HFFc6 (cell line): ENCODE measurements at places on chromosomes 13 and 19.

DNA sequence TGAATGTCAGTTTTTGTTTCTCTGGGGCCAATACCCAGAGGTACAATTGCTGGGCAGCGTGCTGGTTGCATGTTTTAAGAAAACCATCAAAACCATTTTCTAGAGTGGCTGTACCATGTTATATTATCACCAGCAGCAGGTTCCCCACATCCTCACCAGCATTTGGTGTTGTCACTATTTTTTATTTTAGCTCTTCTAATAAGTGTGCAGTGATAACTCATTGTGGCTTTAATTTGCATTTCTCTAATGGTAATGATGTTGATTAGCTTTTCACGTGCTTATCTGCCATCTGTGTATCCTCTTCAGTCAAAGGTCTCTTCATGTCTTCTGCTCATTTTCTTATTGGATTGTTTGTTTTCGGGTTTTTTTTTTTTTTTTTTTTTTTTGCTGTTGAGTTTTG is 21.9 kb downstream of the PAK4 start:
- H3K4me3 ChIP-seq = no peak overlapping the region
- peaks cover 14% of the 10 kb centered on the region for H3K4me1 ChIP-seq
- DNase-seq = no peak
- no peak overlapping the region for H3K27ac ChIP-seq

- peaks cover 8% of the 10 kb centered on the region for H3K4me1 ChIP-seq
- no peak overlapping the region for H3K4me3 ChIP-seq
- no peak for DNase-seq
- H3K27ac ChIP-seq = no peak overlapping the region
- peaks cover 12% of the 10 kb centered on the region for H3K36me3 ChIP-seq
- H3K27me3 ChIP-seq = peaks cover 30% of the 10 kb centered on the region
Observed at GRCh38 chr19:18269070-18269723, 5.1 kb downstream of the IQCN start.

DNA sequence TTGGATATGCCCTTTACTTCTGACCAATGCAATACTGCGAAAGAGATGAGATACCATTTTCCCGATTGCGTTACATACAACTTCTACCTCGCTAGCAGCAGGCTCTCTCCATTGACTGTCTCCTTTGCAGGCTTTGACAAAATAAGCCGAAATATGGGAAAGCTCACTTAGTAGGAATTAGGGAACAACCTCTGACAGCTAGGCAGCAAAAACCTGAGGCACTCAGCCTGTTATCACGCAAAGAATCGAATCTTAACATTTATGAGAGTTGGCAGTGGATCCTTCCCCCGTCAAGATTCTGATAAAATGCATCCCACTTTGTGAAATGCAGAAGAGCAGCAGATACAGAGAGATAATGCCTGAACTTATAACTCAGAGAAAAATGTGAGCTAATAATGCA is 1379.5 kb upstream of the PCDH9 start:
- H3K36me3 ChIP-seq = no peaks in the 10 kb centered on the region
- no peaks in the 10 kb centered on the region for H3K4me1 ChIP-seq
- H3K27me3 ChIP-seq = no peaks in the 10 kb centered on the region
- H3K4me3 ChIP-seq = no peak overlapping the region
- no peak overlapping the region for H3K27ac ChIP-seq
- DNase-seq = no peak

GRCh38 chr13:87889254-87889653 is 218.1 kb downstream of the SLITRK5 start:
- H3K4me3 ChIP-seq = no peak overlapping the region
- no peaks in the 10 kb centered on the region for H3K36me3 ChIP-seq
- no peak for DNase-seq
- peaks cover 1% of the 10 kb centered on the region for H3K27me3 ChIP-seq

GRCh38 chr19:38684078-38684861 is 36.8 kb downstream of the ACTN4 start:
- DNase-seq = peak; percentile 94
- H3K4me3 ChIP-seq = peak overlapping the region; percentile 71
- H3K27me3 ChIP-seq = peaks cover 14% of the 10 kb centered on the region
- peak overlapping the region; percentile 100 for H3K27ac ChIP-seq
- H3K4me1 ChIP-seq = peaks cover 98% of the 10 kb centered on the region
- peaks cover 52% of the 10 kb centered on the region for H3K36me3 ChIP-seq

GRCh38 chr19:14052470-14052869 is 9.4 kb downstream of the PALM3 start:
- no peak overlapping the region for H3K4me3 ChIP-seq
- no peaks in the 10 kb centered on the region for H3K4me1 ChIP-seq
- no peak for DNase-seq
- H3K27ac ChIP-seq = no peak overlapping the region

DNA sequence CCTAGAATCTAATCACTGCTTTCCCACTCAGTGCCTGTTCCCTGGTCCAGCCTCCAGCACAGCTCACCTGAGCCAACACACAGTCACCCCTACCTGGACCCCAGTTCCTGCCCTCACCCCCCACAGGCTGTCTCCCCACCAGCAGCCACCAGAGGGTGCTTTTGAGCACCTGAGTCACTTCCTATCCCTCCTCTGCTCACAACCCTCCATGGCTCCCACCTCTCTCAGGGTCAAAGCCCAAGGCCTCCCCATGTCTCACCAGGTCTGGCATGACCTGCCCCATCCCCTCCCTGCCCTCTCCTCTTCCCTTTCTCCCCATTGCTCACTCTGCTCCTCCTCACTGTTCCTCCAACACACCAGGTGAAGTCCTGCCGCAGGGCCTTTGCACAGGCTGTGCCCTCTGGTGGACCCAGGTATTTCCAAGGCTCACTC is 7.1 kb upstream of the DPP9 start:
- no peaks in the 10 kb centered on the region for H3K4me1 ChIP-seq
- H3K36me3 ChIP-seq = no peaks in the 10 kb centered on the region
- no peak overlapping the region for H3K27ac ChIP-seq
- no peak overlapping the region for H3K4me3 ChIP-seq
- DNase-seq = no peak

- H3K4me1 ChIP-seq = no peaks in the 10 kb centered on the region
- H3K27me3 ChIP-seq = no peaks in the 10 kb centered on the region
- H3K36me3 ChIP-seq = peaks cover 3% of the 10 kb centered on the region; the same call in 1 of the 2 replicates
- H3K27ac ChIP-seq = no peak overlapping the region
- H3K4me3 ChIP-seq = no peak overlapping the region
- DNase-seq = no peak
Observed at GRCh38 chr19:28027116-28027515, 1185.8 kb downstream of the UQCRFS1 start.

- no peak overlapping the region for H3K27ac ChIP-seq
- peaks cover 15% of the 10 kb centered on the region for H3K4me1 ChIP-seq
Observed at GRCh38 chr19:43599635-43600295, 3.4 kb downstream of the ZNF576 start.
